ENCODE measurements at places on chromosomes 2 and 18. TPM values are rescaled to one million over a fixed set of nuclear protein-coding genes. Genes with fewer than 3 reads are reported as not detected.

FBXO15 gene
- 0.79 TPM for total RNA-seq

DYNAP gene
- total RNA-seq: 0.59 TPM

ANKAR gene
- total RNA-seq: 5.1 TPM

TYMS gene
- 57.0 TPM for total RNA-seq

DNA sequence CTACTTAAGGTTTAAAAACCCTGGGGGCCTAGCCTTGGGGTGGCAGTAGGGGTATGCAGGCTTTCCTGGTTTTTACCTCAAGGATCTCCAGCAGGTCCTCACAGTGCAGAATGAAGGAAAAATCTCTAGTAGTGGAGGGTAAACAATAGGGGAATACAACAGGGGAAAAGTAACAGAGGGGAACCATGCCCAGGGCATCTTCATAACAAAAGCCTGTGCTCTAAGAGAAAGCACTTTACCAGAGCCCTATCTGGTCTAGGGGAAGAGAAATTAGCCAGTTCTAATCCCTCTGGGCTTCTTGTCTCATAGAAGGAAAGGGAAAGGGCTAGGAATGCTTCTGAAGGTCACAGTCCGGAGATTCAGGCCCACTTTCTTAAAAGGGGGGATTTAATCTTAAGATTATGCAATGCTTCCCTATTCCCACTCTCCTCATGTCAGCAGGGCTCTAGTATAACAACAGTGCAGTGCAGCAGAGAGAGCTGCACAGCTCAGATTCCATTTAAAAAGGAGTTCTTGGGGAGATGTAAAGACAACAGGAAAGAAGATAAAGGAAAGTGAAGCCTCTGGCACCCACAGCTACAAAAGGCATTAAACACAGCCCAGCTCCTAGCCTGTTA is 149.0 kb upstream of the CYP1B1 start:
- no peak for DNase-seq

DNA sequence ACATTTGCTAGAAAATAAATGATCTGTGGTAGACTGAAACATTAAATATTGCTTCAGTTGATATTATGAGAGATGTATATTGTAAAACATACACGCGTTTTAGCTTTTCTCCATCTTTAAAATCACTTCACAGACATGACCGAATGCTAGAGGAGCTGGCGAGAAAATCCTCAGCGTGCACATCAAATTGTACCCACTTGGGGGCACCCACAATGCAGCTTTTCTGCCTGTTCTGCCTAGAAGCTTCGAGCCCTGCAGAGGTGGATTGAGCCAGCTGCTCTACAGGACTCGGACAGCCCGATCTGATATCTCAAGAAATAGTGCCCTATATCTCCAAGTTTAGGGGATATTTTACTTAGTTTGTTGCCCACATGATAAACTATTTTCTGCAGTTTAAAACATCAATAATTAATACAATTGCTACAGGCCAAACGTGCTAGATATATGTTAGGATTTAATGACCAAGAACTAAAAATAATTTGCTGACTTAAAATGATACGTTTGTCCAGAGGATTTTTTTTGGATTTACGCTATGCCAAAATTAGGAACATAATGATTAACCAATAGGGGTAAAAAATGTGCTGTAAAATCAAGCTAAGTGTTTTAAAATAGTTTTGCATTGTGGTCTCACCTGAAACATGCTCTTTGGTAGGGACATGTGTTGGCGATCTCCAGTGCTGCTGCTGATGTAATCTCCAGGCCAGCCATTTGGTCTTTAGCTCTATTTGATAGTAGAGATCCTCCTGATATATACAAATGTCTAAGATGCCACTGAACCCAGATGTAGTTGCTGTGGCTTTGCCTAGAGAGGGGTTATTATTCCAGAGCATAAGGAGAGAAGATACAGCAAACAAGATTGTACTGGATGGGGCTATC is 22.3 kb upstream of the ATP5MC3 start:
- DNase-seq: peak; percentile 75

DNA sequence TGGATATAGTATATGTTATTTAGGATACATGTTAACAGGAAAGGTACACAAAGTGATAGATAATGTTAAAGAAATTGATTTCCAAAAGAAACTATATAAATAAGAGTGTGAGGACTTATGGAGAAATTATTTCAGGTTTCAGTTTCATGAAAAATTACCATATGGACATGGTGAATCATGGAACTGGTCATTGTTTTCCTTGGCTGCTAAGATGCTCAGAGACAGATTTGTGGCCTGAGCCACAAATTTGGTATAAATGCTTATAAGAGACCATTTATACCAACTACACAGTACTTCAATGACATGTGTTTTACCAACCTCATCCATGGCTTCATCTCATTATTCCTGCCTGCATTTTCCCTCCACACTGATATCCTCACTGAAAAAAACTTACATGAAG is 188.1 kb downstream of the FMNL2 start:
- DNase-seq: peak; percentile 45

DNA sequence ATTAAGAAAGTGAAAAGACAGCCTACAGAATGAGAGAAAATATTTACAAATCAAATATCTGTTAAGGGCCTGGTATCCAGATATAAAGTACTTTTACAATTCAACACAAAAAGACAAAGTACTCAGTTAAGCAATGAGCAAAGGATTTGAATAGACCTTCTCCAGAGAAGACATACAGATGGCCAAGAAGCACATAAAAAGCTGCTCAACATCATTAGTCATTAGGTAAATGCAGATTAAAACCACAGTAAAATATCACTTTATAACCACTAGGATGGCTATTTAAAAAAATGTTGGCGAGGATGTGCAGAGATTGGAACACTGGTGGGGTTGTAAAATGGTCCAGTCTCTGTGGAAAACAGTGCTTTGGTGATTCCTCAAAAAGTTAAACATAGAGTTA is 38.9 kb downstream of the RAB31 start:
- no peak for DNase-seq

GRCh38 chr2:196086517-196087368 is 18.1 kb upstream of the DNAH7 start:
- no peak for DNase-seq
